ENCODE measurements at places on chromosomes 13 and 19.

DNA sequence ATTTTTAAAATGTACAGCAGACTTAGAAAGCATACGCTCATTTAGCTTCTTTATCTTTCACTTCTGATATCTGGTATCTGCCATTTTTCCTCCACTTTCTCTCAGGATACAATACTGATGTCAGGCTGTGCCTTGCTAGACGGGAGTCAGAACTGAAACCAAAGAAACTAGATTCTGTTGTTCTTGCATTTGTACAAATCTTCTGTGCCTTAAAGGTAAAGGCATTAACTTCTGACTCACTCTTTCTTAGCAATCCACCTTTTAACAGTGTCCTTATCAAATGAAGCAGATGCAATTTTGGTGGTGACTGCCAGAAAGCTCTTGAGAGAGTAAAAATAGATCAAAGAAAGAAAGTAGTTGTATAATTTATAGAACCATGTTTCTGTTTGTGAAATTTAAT, 370.4 kb downstream of the PCDH20 start:
- DNase-seq: no peak

DNA sequence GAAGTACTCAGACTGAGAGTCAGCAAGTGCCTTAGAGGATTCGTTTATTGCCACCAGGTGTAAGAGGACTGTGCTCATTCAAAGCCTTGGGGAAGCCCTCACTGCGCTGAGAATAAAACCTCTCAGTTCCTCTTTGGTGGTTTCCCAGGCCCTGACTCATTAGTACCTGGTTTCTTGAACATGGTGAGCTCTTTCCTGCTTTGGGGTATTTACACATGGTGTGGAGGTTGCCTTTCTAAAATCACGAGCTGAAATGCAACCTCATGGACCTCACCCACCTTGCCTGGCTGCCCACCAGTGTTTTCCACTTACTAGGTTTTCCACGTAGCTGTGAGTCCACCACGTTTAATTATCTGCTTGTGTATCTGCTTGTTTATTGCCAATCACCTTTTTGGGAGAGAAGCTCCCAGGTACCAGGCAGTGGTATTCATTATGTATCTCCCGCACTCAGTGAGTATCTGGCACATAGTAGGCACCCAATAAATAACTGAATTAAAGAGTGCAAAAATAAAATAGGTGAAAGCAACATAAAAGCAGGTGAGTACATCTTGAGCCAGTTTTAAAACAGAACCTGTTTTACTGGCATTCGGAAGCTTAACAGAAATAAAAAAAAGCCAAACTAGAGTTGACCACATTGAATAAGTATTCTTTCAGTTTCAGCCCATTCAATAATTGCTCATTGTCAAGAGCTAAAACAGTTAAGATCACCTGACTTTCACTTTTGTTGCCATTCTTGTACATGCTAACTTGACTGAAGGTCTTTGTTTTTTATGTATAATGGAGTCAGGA, 533.0 kb downstream of the MYO16 start:
- no peak for DNase-seq

- no peak for DNase-seq
Measured at GRCh38 chr13:111139873-111140561, 24.9 kb downstream of the ARHGEF7 start.

DNA sequence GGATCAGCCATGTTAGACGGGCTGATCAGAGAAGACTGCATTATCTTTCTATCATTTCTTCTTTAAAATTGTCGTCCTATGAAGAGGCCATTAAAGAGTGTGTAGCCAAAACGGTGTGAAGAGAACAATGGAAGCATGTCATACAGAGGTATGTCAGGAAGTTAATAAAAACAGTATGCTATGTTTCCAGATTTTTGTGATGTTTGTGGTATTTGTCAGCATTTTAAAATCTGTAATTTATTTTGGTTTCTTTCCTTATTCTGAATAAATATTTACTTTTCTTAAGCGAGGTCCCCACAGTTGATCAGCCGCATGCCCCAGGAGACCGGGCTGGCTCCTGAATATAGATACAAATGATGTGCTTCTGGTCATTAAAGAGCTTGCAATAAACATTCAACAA, 142.9 kb upstream of the SERP2 start:
- DNase-seq: no peak

DNA sequence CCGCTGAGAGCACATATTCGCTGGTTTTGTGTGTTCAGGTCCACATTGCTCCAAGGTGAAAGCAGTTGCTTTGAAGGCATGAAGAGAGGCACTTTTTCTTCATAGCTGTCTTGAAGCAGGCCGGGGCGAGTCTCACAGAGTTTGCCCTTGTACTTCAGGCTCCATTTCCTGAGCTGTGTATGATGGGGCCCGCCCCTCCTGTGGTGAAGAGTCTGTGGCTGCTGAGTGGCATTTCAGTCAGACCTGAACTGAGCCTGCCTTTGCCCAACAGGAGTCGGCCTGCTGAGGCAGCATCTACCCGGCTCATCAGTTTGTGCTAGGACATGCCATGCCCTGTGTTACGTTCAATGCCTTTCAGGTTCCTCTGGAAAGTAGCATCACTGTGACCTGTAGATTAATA, 44.4 kb upstream of the C1QTNF9 start:
- DNase-seq: peak; percentile 74

GRCh38 chr19:12891553-12892021, 627 bp downstream of the GCDH start:
- no peak for DNase-seq

- DNase-seq: no peak
Measured at GRCh38 chr19:43704002-43704705, 11.7 kb upstream of the IRGC start.

DNA sequence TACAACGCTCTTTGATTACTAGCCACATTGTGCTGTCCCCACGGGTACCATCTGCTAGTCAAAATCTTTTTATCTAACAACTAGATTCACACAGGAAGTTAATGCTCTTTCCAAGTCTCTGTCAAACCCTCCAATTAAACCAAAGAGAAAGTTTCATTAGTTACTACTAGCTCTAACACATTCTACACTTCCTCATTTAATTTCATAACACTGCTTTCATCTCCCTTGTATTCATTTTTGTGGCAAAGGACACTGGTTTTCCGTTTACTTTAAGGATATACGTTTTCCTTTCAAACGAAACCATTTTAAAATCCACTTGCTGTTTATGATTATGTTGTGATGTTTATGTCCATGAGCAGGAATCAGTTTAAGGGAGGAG, 5.3 kb downstream of the DYRK1B start:
- DNase-seq: no peak

DNA sequence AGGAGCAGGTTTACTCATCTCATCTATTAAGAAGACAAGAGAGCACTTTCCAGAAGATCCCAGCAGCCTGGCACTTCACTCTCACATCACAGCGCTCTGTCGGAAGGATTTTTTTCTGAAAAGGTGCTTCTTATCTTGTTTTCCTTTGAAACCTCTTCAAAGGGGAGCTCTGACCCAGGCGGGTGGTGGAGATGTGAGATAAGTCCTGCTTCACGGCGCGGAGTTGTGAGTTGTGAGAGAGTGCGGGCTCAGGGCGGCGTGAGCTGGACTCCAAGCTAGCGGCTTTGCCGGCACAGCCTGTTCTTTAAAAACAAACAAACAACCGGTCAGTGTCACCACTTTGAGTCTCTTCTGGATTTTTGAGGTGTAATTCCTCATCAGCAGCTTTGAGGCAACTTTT, 169.0 kb upstream of the ARGLU1 start:
- no peak for DNase-seq

DNA sequence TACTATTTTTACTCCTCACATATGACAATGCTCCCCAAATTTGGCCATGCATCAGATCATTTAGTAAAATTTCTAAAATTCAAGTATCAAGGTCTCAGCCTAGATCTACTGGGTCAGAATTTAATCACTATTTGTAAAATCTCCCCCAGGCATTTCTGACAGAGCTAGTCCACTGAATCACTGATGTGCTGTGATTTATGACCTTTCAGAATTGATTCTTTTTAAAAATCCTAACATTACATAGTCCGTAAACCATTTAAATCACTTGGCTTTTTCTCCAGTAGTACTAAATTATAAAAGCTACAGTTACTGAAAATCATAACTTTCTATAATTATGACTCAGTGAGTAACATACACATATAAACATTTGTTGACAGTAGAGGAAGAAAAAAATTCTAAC, 92.8 kb upstream of the RAP2A start:
- DNase-seq: no peak

- no peak for DNase-seq
Measured at GRCh38 chr13:102191951-102192502, 209.8 kb downstream of the FGF14 start.

DNA sequence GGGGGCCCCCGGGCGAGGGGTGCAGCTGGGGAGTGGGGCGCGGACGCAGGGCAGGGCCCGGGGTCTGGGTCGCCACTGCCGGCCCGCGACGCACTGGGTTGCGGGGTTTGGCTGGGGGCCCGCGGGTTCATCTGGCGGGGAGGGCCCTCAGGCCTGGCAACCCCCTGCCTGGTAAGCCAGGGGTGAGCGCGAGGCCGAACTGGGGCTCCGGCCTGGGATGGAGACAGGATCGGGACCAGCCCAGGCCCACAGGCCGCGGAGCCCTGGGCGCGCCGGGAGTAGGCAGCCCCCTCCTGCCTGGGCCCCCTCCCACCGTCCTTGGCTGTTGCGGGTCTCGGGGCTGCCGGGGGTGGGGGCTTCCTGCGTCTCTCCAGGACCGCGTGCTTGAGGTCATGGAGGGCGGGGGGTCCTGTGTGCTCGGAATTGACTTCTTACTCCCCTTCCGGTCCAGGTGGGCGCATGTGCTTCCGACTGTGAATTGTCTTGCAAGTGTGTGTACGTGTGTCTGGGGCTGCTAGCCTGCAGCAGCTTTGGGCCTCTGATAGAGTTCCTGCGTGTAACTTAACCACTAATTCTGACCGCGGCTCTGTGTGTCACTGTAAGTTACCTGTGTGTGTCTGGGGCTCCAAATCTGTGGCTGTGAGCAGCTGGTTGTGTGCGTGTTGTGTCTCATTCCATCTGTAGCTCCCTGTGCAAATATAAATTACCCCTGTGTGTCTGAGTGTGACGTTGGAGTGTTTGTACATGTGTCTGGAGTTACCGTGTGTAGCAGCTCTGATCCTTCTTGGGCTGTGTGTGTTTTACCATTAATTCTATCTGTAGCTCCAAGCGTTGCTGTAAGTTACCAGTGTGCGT, 751 bp downstream of the GRAMD1A start:
- peak; percentile 56 for DNase-seq

DNA sequence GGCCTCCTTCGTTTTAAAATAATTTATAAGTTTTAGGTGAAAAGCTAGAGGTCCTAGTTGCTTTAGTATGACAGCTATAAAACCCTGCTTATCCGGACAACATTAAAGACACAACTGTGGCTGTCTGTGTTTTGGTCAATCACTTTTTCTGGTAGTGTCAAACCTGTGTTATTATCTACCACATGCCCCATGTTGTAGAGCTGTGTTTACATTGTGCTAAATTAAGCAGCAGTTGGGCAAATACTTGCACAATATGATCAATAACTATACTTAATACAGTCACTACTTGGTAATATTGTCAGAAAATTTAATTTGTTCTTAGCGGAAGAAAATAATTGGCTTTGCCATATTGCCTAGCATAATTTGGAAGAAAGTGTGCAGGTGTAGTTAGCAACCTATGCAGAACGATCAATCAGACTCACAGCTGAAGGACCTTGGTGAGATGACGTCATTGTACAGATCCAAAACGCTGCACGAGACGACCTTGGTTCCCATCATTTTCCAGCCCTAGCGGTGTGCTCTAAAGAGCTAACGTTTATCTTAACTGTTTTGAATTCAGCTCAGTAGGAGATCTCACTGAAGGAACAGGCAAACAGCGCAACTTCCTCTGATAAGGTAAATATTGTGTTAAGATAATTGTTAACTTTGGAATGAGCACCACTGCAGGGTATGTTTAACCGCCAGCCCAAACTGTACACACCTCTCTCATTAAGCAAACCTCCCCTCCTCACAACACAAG, 476.6 kb downstream of the IRS2 start:
- DNase-seq: no peak

GRCh38 chr19:5978606-5979552, 939 bp upstream of the RANBP3 start:
- DNase-seq: no peak

GRCh38 chr13:46801858-46802257, 4.9 kb upstream of the ESD start:
- no peak for DNase-seq

DNA sequence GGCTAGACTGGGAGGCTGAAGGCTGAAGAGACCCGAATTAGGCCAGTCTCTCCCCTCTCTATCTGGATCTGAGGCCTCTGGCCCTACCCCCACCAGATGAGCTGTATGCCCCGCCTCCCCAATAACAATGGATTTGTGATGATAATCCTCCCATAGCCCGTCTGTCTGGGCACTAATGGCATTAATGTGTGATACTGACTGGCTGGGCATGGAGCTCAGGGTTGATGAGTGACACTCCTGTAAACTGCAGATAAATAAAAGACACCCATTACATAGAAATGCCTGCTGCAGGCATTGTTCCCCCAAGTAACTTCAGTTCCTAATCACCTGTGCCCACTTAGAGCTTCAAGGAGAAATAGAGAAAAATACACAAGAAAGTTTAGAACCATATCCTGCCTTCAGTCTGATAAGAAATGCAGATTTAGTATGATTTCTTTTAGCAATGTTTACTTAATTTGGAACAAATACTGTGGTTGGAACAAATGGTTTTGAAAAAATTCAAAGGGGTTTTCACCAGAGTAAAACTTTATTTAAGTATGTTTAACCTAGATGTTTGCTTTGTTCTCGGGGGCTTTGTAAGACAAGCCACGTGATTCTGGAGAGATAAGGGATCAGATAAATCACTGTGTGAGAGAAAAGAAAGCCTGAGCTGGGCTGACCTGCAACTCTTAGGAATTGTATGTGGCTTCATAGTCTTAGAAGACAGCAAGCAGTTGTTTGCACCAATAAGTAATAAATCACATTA, 60.3 kb downstream of the TNFRSF19 start:
- DNase-seq: no peak

DNA sequence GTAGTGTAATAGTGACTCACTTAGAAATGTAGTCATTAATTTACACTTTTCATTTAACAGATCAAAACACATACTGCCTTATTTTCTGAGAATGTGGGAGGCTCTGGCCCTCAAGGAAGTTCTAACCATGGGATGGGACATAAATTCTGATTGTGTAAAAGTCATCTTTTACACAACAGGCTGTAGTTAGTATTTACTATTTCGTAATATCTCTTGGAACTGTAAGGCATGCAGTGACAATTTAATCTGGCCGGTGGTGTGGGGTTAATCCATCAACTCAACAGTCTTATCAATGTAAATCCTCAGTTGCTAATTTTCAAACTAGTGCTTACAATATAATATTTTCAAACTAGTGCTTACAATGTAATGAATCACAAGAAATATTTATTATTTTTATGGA, 1599.2 kb downstream of the EFNB2 start:
- no peak for DNase-seq

DNA sequence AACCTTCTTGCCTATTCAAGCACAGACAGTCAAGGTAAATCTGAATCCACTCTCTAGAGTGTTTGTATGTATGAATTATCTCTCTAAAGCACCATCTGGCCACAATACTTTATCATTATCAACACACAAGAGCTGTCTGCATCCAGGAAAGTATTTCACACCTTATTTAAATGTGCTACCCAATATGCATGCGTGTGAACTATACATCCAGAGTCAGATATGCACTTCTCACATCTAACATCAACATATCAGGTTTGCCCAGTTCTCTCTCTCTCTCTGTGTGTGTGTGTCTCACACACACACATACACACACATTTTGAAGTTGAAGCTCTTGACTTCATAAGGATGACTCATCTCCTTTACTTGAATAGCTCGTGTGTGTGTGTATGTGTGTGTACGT, 697.5 kb upstream of the PCDH20 start:
- no peak for DNase-seq

Data from T follicular helper cell (primary cell).